ENCODE measurements at places on chromosomes 7 and 10.

DNA sequence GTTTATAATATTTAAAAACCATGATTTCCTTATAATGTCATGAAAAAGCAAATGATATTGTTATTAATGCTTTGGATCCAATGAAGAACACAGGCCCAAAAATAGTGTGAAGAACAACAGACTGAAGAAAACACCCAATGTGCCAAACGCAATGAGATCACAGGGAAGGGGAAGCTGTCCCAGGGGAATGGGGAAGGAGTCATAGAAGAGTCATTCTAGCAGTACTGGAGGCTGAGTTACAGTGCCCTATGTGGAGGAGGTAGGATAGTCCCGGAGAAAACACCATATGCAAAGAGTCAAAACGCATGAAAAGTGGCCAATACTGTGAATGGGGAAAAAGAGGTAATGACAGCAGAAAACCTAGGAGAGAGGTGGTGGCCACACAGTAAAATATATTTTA is 50.9 kb downstream of the TPK1 start:
- no peak for DNase-seq

GRCh38 chr10:48589266-48589665 is 15.6 kb downstream of the ARHGAP22 start:
- no peak for DNase-seq

GRCh38 chr7:108066486-108066885 is 63.5 kb upstream of the LAMB1 start:
- DNase-seq: no peak

DNA sequence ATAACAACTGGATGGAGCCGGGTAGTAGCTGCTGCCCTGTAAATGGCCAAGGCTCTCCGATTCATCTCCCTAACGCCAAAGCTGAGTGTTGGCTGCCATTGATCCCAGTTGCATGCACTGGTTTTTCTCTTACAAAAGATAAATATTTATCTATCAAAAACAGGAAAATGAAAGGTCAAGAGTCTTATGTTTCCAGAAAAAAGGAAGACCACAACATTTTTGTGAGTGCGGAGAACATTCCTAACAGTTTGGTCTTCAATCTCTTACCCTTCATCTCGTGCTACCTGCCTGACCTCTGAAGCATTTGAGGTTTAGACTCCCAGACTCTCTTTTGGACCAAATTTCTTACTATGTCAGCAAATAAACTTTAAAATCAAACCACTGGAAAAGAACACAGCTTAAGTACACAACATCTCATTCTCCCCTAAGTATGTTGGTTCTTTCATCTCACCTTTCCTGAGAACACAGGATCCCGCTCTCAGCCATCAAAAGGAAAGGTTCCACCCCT is 61.6 kb downstream of the SORBS1 start:
- DNase-seq: no peak

GRCh38 chr7:102974366-102975236 is 61.8 kb downstream of the LRRC17 start:
- DNase-seq: no peak

DNA sequence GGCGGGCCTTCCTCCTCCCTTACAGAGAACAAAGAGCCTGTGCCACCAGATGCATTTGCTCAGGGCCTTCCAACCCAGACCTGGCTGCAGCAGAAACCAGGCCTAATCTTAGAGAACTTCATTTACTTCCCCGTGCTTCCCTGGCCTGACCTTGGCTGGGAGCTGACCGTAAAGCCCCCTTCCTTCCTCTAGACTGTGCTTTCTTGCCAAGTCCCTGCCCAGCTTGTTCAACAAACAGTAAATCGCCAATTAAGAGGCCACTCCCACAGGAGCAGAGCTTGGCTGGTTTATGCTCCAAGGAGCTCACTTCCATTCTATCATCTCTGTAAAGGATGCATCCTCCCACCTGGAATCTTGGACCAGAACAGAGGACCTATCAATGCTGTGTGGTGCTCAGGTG is 110.9 kb downstream of the COL13A1 start:
- no peak for DNase-seq

- DNase-seq: no peak
These were observed 5.2 kb upstream of the HMX2 start for GRCh38 chr10:123142701-123143161.

DNA sequence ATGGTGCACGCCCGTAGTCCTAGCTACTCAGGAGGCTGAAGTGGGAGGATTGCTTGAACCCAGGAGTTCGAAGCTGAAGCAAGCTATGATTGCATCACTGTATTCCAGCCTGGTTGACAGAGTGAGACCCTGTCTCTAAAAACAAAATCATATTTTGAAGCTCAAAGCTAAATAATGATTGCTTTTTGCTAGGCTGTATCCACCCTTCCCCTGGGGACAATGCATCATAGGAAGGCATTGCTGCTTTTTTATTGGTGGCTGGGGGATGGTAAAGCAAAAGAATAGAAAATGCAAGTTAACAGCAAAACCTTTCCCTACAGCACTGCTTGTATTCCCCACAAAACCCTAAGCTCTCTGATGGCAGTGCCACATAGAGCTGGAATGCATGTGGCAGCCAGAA is 107.5 kb upstream of the WAC start:
- no peak for DNase-seq

DNA sequence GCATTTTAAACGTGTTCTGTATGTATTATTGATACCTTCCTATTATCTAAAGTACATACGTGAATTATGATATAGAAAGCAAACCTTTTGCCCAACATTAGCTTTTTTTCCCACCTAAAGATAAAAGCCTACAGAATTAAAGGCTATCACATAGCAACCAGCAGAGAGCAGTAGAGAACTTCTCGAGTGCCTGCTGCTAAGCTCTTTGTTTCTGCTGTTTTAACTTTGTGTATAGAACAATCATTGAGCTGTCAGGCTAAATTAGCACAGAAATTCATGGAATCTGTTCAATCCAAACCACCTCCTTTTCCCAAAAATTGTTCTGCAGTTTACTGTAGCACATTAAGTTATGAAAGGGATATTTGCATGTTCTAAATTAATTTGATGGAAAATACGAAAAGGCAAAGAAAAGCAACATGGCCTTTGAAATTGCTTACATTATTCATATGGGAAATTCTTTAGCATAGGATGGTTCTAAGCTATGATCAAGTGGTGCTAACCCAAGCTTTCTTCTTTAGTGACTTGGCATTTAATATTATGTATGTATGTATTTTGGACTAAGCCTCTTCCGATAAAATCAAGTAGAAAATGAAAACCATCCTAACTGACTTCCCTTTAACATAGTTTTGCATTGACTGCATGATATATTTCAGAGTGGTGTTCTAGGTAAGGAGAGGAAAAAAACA is 1288.5 kb downstream of the GATA3 start:
- no peak for DNase-seq
